ENCODE measurements at places on chromosomes 1 and 21.

- no peak for DNase-seq
Observed at GRCh38 chr1:185528084-185528676, 206.0 kb upstream of the HMCN1 start.

- DNase-seq = no peak
Observed at GRCh38 chr1:151368393-151369301, 3.9 kb downstream of the SELENBP1 start.

GRCh38 chr1:197965132-197965840 is 48.1 kb downstream of the LHX9 start:
- DNase-seq = no peak

GRCh38 chr1:219147571-219148019 is 26.1 kb upstream of the LYPLAL1 start:
- DNase-seq = no peak

GRCh38 chr1:179586107-179586823 is 5.4 kb upstream of the TDRD5 start:
- DNase-seq = no peak

DNA sequence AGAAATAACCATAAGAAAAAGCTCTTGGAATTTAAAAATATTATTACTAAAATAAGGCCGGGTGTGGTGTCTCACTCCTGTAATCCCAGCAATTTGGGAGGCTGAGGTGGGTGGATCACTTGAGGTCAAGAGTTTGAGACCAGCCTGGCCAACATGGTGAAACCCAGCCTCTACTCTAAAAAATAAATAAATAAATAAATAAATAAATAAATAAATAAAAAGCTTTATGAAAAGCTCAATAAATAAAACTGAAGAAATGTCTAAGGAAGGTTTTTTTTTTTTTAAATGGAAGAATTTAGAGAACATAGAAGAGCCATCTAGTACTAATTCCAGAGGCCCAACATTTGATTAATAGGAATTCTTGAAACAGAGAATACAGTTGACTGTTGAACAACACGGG is 249.1 kb upstream of the PROX1 start:
- DNase-seq = no peak

DNA sequence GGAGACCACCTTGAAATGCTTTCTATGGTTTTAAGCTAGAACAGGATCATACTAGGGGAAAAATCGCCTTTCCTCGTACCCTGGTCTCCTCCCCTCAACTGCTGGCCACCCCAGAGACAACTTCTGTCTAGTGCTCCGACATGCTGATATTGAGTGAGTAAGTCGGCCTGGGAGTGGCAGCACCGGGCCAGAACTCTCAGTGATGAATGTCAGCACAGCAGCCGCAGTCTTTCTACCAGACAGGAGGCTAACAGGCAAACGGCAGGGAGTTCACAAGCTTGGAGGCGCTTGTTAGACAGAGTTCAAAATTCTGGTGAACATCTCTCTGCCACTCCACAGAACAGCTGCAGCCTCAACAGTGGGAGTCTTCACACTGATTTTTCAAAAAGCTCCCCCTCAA is 716.9 kb downstream of the ADGRL2 start:
- DNase-seq = no peak

DNA sequence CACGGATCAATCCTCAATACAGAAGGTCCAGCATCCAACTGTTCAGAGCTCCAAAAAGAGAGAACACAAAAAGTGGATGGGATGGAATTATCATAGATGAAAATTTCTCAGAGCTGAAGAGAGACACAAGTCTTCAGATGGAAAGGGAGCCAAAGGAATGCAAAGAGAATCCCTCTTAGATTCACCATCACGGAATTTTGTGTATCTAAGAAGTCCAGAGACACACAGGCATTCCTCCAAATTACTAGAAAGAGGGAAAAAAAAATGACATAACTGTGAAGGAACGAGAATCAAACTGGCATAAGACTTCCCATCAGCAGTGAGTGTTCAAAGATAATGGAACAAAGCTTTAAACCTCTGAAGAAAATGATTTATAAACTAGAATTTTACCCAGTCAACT is 101.2 kb downstream of the ZSCAN20 start:
- no peak for DNase-seq

DNA sequence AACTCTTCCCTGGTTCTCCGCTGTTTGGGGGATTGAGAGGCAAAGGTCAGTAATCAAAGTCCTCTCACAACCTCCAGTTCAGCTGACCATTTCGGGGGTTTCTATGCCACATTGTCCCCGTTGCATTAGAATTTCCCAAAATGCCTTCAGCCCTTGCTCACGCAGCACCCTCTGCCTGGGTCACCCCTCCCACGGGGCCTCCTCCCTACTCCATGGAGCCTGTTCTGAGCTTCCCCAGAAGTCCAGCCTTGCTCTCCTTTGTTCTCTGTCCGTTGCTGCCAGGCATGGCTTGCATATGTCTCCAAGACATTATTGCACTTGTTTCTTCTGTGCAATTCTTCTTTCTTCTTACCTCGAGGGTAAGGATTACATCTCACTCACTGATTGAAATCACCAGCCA is 16.5 kb downstream of the DMRTB1 start:
- no peak for DNase-seq

GRCh38 chr1:109821831-109822745 is 58.4 kb upstream of the EPS8L3 start:
- no peak for DNase-seq

GRCh38 chr1:159996653-159997052 is 35.1 kb downstream of the PIGM start:
- DNase-seq = no peak

GRCh38 chr1:10730985-10731384 is 65.5 kb downstream of the CASZ1 start:
- no peak for DNase-seq
